D721Med (cell line): ENCODE measurements at places on chromosomes 1 and 21.

GRCh38 chr1:168693197-168693871, 35.7 kb downstream of the DPT start:
- no peak for DNase-seq

DNA sequence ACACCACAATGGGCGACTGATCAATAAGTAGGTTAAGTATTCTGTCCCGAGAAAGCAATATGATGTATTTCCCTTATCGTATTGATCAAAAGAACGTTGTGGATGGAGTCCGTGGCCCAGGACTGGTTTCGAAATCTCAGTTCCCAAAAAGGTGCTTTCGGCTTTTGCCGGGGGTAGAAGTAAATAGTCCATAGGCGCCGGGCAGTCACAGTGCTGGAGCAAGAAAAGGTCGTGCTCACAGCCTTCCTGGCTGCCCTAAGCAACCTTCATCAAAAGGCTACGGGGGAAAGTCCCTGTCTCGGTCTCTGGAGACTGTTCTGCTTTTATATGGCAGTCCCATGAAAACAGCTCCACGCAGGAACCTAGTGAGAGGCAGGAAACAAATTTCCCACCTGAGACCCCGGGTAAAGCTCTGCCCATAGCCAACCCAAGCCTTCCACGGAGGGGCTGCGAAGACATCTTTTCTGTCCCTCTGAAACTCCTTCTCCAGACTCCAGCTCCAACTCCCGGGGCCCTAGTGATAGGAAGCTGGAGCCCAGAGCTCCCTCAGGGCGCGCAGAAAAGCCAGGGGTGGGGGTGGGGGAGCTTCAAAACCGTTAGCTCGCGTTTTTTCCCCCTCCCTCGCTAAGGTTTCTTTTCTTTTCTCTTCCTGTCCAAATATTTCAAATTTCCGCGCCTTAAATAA, 7.0 kb downstream of the CDKN2C start:
- no peak for DNase-seq

GRCh38 chr1:246564839-246565750, 966 bp downstream of the TFB2M start:
- no peak for DNase-seq

DNA sequence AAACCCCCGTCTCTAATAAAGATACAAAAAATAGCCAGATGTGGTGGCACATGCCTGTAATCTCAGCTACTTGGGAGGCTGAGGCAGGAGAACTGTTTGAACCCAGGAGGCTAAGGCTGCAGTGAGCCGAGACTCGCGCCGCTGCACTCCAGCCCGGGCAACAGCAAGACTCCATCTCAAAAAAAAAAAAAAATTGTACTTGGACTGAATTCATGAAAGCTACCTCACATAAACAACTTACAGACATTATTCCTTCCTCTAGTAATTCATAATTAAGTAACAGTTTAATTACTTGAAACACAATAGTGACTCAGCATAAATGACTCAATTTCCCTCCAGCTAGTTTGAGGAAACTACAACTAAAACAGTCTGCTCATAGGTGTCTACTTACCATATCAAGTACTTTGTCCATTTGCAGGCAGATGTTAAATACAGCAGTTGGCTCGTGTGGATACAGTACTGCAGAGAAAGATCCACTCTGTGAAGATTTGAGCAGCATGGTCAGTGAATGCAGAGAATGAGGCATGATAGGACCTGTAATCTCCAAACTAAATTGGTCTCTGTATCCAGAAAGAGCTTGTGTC, 9.4 kb downstream of the DONSON start:
- no peak for DNase-seq

- no peak for DNase-seq
Measured at GRCh38 chr1:160539990-160540858, 17.2 kb upstream of the SLAMF6 start.

GRCh38 chr1:23644555-23644866, 47.1 kb upstream of the RPL11 start:
- DNase-seq: no peak

GRCh38 chr1:99365545-99365944, 101.3 kb downstream of the PLPPR4 start:
- no peak for DNase-seq

DNA sequence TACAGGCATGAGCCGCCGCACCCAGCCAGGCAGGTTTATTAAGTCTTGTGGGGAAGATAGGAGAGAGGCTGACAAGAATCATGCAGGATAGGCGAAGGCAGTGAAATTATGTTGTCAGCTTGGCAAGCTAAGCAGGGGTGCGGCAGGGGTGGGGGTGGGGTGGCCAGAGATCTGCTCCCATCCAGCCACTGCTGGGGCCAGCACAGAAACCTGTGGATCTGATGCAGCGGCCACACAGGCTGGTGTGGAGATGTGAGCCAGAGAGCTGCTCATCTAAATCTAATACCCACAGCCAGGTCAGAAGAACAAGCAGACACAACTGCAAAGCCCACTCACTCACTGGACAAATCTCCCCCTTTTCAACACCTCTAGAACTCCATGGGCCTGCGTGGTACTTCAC, 68.7 kb downstream of the KCTD3 start:
- no peak for DNase-seq
